ENCODE measurements at places on chromosomes 6 and 20. TPM values are rescaled to one million over a fixed set of nuclear protein-coding genes. Genes with fewer than 3 reads are reported as not detected.

TSPO2 gene
- total RNA-seq = not detected

KIZ gene
- 22.8 TPM for total RNA-seq

DDO gene
- 2.8 TPM for total RNA-seq

TNFRSF6B gene
- total RNA-seq = 10.5 TPM

PLTP gene
- 332 TPM for total RNA-seq

MCHR2 gene
- not detected for total RNA-seq

DNA sequence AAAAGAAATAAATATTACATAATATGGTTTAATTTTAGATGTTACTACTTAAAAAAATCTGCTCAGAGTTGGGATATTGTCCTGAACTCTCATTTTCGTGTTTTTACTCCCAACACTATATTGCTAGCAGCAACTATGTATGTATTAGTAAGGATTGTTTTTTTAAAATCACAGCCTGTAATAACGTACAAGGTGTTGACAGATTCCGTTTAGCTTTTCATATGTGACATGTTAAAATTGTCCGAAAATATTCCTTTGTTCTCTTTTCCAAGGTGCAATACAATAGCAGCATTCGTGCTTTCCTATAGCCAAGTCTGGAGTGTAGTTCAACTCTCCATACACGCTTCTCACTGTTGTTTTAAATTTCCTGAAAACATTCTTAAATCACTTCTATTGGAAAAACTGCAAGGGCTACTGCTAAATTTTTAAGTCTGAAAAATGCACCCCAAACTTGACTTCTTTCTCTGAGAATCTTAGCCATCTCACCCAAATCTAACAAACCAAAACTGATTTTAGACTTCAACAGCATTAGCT, 59.0 kb upstream of the HFE start:
- DNase-seq = no peak

DNA sequence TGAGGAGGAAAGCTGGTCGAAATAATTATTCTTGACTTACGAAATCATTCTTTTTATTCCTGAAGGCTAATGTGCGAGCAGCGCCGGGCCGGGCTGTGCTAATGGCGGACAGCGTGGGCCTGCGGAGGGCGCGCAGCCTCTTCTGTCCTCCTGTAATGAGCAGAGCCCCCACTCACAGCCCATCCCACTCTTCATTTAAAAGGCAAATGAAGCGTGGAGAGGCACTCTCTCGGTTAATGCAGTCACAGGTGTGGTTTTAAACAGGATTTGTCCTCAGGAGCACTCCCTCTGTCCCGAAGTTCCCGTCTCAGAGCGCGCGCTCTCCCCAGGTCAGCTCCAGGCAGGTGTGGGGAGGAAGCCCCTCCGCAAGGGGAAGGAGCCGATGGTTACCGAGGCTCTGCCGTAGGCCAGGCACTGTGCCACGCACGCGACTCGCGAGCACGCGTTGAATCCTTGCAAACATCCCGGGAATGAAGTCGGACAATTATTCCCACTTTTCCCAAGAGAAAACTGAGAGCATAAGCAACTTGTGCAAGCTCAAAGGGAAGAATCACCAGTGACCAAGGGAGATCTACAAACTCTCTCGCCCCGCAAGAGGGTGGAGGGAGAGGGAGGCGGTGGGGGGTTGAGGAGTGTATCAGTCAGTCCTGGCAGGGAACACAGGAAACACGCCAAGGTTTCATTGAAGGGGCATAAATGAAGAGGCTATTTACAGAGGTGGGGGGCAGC, 35.5 kb upstream of the ZFAND3 start:
- peak; percentile 32 for DNase-seq

DNA sequence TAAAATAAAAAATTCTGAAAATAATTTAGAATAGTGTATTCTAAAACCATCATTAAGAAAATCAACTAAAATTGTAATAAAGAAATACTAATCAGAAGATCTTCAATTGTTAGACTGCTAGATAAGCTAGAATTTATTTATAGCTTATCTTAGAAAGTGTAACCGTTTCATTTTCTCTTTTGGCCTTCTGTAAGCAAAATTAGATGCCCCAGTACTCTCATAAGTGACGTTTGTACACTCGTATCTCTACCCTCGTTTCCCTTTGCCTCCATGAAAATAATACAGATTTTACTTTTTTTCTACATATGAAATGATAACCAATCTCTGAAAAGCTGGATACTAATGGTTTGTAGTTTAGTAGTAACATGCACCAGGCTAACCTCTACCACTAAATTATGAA, 19.8 kb downstream of the DSE start:
- DNase-seq = no peak

- DNase-seq = no peak
These were observed 738.6 kb upstream of the ADGRB3 start for GRCh38 chr6:67896476-67896875.

DNA sequence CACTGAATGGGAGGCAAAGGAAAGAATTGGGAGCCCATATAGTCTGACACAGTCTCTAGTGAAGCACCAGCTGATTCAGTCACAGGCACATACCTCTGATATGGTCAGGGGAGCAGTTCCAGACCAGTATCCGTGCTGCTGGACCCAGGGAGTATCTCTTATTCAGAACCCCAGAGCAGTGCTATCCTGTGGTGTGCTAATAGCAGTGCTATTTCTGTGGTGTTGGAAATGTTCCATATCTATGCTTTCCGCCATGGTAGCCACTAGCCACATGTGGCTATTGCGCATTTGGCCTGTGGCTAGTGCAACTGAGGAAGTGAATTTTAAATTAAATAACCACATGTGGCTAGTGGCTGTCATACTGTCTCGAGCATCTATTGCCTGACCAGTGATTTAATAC, 11.0 kb downstream of the SCUBE3 start:
- no peak for DNase-seq

DNA sequence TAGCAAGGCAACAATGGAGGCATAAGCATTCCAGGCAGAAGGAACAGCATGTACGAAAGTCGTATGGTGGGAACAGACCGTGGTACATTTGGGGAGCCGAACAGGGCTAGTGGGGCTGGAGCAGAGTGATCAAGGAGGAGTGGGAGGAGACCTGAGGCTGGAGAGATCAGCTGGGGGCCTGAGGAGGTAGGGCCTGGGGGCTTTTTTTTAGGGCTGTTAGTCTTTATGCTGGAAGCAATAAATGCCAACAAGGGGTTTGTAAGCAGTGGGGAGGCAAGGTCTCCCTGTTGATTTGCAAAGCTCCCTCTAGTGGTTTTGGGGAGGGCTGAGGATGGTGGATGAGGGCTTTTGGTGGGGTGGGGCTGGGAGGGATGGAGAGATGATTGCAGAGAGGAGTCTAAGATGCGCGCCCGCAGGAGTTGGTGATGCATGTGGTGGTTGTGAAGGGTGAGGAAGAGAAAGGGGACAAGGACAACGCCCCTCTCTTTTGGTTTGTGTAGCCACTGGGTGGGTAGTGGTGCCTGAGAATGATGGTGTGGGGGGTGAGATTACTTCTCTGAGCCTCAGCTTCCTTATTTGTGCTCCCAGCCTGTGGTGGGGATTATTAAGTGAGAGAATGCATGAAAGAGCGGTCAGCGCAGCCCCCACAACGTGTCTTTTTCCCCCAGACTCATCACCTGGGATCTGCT, 74.1 kb upstream of the TOX2 start:
- DNase-seq = no peak

- DNase-seq = no peak
These were observed 57.1 kb upstream of the MLN start for GRCh38 chr6:33860706-33861474.

DNA sequence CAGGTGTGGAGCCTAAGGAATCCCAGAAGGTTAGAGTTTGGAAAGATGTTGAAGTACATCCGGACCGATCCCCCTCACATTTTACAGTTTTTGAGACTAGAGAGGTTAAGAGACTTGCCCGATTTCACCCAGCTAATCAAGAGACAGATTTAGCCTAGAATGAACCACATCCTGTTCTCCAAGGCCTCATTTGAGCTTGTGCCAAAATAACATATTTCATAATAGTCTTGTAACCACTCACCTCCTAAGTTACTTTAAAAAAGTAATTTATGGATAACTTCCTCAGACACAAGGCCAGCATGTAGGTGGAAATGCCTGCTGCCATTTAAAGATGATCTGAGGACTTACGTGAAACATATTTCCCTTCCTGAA, 39.8 kb upstream of the ARHGAP18 start:
- no peak for DNase-seq

DNA sequence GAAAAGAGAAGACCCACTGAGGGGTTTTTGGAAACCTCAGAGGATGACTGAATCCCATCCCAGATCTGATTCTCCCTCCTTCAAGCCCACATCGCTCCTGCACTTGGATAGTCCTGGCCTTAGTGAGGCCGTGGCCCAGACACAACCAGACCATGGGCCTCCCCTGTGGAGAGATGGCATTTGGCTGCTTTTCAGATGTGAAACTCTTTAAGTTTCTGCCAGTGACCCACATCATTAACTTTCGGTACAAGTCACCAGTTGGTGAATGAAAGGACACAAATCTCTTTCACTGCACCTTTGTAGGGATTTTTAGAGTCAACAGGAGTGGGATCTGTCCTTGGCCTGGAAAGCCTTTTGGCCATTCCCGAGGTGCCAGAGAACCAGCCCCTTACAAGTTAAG, 116.6 kb downstream of the SASH1 start:
- no peak for DNase-seq

DNA sequence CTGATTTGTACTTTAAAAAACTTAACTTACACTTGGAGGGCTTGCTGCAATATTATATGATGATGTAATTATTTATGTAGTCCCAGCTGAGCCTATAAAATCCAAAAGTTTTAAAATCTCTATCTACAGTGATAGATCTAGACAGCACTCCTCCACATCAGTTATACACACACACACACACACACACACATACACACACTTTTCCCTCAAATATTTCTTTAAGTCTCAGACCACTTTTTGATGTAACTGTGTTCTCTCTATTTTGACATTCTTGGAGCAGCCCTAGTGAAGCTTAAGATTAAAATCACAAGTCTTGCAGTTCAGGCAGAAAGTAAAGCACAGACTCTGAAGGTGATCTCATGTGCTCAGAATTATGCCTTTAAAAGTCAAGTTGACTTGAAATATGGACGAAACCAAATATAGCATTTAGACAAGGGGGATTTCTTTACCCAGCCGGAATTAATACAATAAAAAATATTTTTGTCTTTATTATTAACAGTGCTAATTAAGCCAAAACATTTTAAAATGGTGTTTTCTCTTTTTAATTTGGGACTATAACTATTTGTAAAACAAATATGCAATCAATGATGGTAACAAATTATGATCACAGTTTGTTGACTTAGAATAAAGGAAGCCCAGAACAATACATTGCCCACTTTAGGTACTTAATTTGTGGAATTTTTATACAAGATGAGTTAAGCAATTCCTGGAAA, 63.5 kb upstream of the TMEM30A start:
- no peak for DNase-seq

GRCh38 chr20:9392892-9393857, 121.2 kb upstream of the LAMP5 start:
- DNase-seq = peak; percentile 32

- no peak for DNase-seq
These were observed 49.3 kb upstream of the ARID1B start for GRCh38 chr6:156727715-156728385.

DNA sequence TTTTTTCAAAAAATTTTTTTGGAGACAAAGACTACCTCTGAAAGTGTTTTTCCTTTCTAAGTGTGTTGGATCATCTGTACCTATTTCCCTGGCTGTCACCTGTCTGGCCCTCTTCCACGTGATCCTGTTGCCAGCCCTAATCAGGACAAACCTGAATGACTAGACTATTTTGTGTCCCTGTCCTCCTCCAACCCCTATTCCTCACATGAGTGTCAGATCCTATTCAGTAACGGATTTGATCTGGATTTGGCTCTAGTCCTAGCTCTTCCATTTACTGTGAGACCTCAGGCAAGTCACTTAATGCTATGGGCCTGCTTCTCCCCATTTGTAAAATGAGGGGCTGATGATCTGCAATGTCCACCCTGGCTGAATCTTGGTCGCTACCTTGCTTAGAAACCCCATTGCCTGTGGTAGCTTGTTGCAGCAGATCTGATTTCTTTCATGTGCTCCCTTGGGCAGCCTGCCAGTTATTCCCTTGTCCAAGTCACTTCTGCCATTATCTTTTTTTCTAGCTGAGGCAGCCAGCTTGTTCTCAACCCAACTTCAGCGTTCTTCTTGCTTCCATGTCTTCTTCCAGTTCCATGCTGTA, 4.8 kb downstream of the PHF20 start:
- peak; percentile 43 for DNase-seq

Data from omental fat pad (tissue), 4 donors.